Kidney epithelial cell (primary cell): ENCODE measurements at places on chromosomes 2 and 18.

GRCh38 chr2:50221106-50221505 lies 810.8 kb downstream of the NRXN1 start:
- no peak for DNase-seq

GRCh38 chr2:207121784-207122183 lies 44.0 kb downstream of the KLF7 start:
- DNase-seq: no peak

DNA sequence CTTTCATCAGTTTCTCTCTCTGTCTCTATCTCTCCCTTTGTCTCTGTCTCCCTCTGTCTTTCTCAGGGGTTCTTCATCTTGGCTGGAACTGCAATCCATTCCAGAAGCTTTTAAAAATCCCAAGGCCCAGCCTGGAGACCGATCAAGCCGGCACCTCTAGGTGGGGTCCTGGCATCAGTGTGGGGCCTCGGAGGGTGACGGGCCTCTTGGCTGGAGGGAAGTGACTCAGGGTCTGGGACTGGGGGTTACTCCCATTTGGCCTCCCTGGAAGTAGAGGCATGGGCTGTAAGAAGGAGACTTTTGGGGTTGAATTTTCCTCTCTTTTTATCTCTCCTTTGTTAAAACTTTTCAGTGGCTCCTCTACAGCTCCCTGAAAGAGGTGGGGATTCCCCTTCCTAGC lies 52.8 kb upstream of the OTOF start:
- no peak for DNase-seq

DNA sequence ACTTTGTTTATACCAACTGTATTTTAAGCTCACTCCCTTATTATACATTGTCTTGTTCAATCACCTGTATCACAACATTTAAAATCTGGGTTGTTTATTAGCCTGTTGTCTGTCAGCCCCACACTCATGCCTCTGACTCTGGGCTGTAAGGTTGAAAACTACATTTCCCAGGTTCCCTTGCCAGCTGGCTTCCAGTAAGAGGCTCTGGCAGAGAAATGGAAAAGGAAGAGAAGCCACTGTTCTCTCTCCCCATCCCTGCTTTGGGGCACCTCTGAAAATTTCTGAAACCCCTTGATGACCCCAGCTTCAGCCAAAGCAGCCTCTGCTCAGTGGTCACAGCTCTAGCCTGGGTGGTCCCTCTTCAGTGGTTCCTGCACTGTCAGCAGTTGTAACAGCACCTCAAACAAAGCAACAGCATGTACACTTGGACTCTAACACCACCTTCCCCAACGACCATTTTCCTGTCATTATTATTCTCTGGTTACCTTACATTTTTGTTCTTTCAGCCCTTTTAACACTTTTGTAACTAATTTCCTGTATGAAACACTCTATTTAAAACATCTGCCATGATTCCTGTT lies 108.9 kb upstream of the LGALSL start:
- DNase-seq: no peak

GRCh38 chr2:105596411-105596921 lies 148.2 kb upstream of the NCK2 start:
- no peak for DNase-seq

- DNase-seq: no peak
Observed at GRCh38 chr2:186558512-186559276, 31.2 kb upstream of the ITGAV start.

DNA sequence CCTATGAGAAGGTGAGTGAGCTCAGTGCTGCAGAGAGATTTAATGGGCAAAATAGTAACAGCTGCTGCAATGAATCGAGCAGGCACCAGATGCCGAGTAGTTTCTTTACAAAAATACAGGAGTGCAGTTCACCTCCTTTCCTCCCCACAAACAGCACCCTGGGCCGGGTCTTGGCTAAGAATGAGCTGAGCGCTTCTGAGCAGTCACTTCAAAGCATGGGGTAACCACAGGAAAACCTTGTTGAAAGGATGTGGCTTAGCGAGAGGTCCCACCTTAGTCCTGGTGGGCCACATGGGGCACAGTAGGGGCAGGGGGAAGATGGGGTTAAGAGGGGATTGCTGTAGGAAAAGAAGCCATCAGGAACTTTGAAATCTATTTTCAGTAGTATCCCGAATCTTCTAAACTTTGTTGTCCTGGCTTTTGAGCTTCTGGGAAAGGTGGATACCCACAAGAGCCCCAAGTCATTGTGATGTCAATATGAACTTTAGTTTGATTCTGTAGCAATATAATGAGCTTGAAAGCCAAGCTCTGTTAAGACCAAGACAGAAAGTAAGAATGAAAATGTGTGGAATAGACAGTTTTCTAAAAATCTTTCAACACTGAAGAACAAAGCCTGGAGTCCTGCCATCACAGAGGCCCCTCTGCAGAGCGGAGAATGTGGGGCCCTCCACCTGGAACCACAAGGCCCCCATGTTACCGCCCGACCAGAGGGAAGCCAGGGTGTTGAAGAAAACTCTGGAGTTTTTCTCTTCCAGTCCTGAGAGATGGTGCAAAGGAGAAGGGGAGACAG lies 101.0 kb upstream of the ZNF236 start:
- DNase-seq: no peak

GRCh38 chr2:128665113-128665512 lies 346.4 kb upstream of the HS6ST1 start:
- DNase-seq: no peak

GRCh38 chr2:108304975-108305374 lies 16.3 kb downstream of the SULT1C2 start:
- DNase-seq: no peak
